ENCODE measurements at places on chromosomes 6 and 20. TPM values are rescaled to one million over a fixed set of nuclear protein-coding genes. Genes with fewer than 3 reads are reported as not detected.

- peaks cover 3% of the 10 kb centered on the region for H3K36me3 ChIP-seq
- peak overlapping the region; percentile 70 for H3K4me3 ChIP-seq
- H3K27ac ChIP-seq, result peak overlapping the region; percentile 82
- DNase-seq, result no peak
- H3K27me3 ChIP-seq, result no peaks in the 10 kb centered on the region
Measured at GRCh38 chr6:108875161-108875555, 26.9 kb downstream of the ARMC2 start.

- peaks cover 27% of the 10 kb centered on the region for H3K4me1 ChIP-seq
- H3K27me3 ChIP-seq, result no peaks in the 10 kb centered on the region
- peaks cover 11% of the 10 kb centered on the region for H3K36me3 ChIP-seq
Measured at GRCh38 chr6:12024216-12024615, 12.1 kb downstream of the HIVEP1 start.

CALHM4 gene
- not detected for total RNA-seq

GRCh38 chr6:170174771-170175643 lies 115.9 kb downstream of the DLL1 start:
- no peaks in the 10 kb centered on the region for H3K4me1 ChIP-seq
- H3K4me3 ChIP-seq, result no peak overlapping the region
- no peak overlapping the region for H3K27ac ChIP-seq
- no peak for DNase-seq

DNA sequence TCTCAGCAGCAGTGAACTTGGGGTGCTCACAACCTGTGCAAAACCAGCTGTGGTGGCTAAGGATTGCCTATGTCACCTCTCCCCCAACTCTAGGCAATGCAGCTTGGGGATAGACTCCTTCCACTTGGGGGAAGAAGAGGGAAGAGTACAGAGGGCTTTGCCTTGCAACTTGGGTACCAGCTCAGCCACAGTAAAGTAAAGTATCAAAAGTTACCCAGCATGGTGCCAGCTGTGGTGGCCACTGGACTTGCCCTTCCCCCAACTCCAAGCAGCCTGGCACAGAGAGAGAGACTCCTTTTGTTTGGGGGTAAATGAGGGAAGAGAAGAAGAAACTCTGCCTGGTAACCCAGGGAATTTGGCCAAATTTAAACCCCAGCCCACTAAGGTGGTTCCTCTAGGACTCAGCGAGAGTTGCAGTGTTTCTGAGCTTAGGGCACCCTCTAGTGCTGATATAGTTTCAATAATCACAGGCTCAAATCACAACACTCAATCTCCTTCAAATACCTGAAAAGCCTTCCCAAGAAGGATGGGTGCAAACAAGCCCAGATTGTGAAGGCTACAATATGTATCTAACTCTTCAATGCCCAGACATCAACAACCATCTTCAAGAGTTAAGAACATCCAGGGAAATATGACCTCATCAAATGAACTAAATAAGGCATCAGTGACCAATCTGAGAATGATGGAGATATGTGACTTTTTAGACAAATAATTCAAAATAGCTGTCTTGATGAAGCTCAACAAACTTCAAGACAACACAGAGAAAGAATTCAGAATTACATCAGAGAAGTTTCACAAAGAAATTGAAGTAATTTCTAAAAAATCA lies 7.6 kb upstream of the DEFB129 start:
- no peak for DNase-seq
- H3K27ac ChIP-seq, result no peak overlapping the region
- peaks cover 27% of the 10 kb centered on the region for H3K27me3 ChIP-seq
- no peaks in the 10 kb centered on the region for H3K4me1 ChIP-seq

MLIP gene
- total RNA-seq, result not detected

Data from CD4-positive, CD25-positive, alpha-beta regulatory T cell (primary cell).